ENCODE measurements at places on chromosomes 2 and 18.

DNA sequence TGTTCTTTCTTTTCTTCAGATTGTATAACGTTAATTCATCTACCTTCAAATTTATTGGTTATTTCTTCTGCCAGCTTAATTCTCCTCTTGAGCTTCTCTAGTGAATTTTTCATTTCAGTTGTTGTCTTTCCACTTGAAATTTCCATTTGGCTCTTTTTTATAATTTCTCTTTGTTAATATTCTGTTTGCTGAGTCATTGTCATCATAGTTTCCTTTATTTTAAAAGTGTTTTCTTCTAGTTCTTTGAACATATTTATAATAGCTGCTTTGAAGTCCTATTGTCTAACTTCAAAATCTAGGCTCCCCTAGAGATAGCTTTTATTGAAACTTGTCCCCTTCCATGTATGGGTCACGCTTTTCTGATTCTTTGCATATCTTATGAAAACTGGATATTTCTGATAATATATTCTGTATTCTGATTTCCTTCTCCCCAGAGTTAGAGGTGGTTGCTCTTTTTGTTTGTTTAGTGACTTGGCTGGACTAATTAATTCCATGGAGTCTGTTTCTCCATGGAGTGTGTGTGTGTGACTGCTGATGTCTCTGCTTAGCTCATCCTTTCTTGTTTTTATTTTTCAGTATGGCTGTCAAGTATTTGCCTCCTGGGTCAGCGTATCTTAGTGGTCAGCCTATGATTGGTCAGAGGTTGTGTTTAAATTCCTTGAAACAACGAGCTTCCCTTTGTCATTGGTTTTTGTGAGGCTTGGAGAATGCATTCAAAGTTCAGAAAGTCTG lies 47.6 kb downstream of the DIS3L2 start:
- no peak for DNase-seq

DNA sequence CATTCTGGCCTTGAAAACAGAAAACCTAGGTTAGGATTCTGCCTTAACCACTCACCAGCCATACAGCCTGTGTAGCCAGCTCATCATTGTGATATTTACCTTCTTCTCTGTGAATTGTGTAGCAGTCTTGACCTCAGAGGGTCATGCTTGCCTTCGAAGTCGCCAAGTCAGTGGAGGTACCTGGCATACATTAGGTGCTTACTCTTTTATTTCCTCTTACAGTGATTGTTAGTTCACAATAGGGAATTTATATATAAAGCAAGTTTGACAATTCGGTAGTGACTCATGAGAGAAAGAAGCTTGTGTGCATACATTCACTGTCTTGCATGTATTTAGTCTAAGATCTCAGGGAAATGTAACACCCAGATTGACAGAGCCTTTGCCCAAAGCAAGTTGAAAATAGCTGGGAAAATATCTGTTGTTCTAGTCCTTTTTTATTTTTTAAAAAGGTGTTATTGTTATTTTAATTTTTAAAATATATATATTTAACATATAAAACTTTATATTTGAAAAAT lies 290.6 kb downstream of the PTGR3 start:
- no peaks in the 10 kb centered on the region for H3K4me1 ChIP-seq
- no peaks in the 10 kb centered on the region for H3K27me3 ChIP-seq
- H3K36me3 ChIP-seq: peaks cover 11% of the 10 kb centered on the region
- no peak overlapping the region for H3K27ac ChIP-seq
- no peak overlapping the region for H3K4me3 ChIP-seq

DNA sequence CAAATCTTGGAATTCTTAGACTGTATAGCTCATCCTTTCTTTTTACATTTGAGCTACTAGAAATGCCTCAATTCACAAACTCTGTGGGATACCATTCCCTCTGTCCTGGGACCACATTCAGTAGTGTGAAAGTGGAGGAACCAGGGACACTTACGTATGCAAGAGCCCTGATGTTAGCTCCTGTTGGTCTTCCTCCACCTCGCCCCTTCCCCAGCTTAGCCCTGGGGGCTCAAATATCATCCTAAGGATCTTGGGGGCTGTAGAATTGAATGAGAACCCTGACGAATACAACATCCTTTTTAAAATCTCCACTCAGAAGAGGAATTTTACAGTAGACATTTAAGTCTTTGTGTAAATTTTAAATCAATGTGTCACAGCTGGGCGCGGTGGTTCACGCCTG lies 65.2 kb upstream of the RAPH1 start:
- no peaks in the 10 kb centered on the region for H3K36me3 ChIP-seq
- H3K4me1 ChIP-seq: peaks cover 31% of the 10 kb centered on the region
- H3K27ac ChIP-seq: no peak overlapping the region
- no peaks in the 10 kb centered on the region for H3K27me3 ChIP-seq
- H3K4me3 ChIP-seq: no peak overlapping the region

- H3K4me1 ChIP-seq: no peaks in the 10 kb centered on the region
- no peaks in the 10 kb centered on the region for H3K27me3 ChIP-seq
- no peak overlapping the region for H3K27ac ChIP-seq
- no peaks in the 10 kb centered on the region for H3K36me3 ChIP-seq
- peak overlapping the region; percentile 89 for H3K4me3 ChIP-seq
- no peak for DNase-seq
Observed at GRCh38 chr2:221569425-221569845, 2.7 kb downstream of the EPHA4 start.

- no peak for DNase-seq
- no peak overlapping the region for H3K27ac ChIP-seq
- H3K4me3 ChIP-seq: no peak overlapping the region
- no peaks in the 10 kb centered on the region for H3K4me1 ChIP-seq
- H3K36me3 ChIP-seq: no peaks in the 10 kb centered on the region
- H3K27me3 ChIP-seq: no peaks in the 10 kb centered on the region
Observed at GRCh38 chr2:141439524-141439923, 691.3 kb downstream of the LRP1B start.

GRCh38 chr18:63940008-63940407 lies 9.1 kb upstream of the HMSD start:
- peaks cover 5% of the 10 kb centered on the region for H3K4me1 ChIP-seq
- no peak for DNase-seq
- H3K27ac ChIP-seq: no peak overlapping the region
- H3K36me3 ChIP-seq: no peaks in the 10 kb centered on the region

- H3K27me3 ChIP-seq: no peaks in the 10 kb centered on the region
- H3K4me1 ChIP-seq: no peaks in the 10 kb centered on the region
- peak; percentile 18 for DNase-seq
- H3K36me3 ChIP-seq: peaks cover 5% of the 10 kb centered on the region
- H3K4me3 ChIP-seq: no peak overlapping the region
Observed at GRCh38 chr18:48037481-48038271, 107.2 kb upstream of the SMAD2 start.

- peaks cover 10% of the 10 kb centered on the region for H3K36me3 ChIP-seq
- H3K4me3 ChIP-seq: no peak overlapping the region
- DNase-seq: no peak
- no peaks in the 10 kb centered on the region for H3K4me1 ChIP-seq
Observed at GRCh38 chr2:3357926-3358325, 19.7 kb downstream of the EIPR1 start.

- H3K4me1 ChIP-seq: no peaks in the 10 kb centered on the region
- H3K27ac ChIP-seq: no peak overlapping the region
- no peak overlapping the region for H3K4me3 ChIP-seq
- no peak for DNase-seq
Observed at GRCh38 chr2:95056044-95056443, 30.5 kb downstream of the MAL start.

DNA sequence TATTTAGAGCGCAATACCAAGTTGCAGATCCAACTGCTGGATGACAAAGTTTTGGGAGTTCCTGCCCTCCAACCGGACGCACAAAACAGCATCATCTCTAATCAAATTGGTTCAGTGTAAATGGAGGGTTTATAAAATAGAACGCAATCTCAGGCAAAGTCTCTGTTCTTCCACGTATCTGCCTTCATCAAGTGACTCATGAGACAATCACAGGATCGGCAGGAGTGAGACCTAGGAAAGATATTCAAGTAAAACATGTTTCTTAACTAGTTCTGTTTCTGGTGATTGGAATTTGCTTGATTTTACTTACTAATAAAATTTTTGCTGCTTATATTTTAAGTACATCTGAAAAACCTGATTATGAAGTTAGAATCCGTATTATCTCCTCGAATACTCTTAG lies 7.6 kb downstream of the FZD5 start:
- no peak overlapping the region for H3K27ac ChIP-seq
- DNase-seq: no peak
- peaks cover 9% of the 10 kb centered on the region for H3K36me3 ChIP-seq
- H3K27me3 ChIP-seq: no peaks in the 10 kb centered on the region
- H3K4me1 ChIP-seq: peaks cover 4% of the 10 kb centered on the region
- no peak overlapping the region for H3K4me3 ChIP-seq

DNA sequence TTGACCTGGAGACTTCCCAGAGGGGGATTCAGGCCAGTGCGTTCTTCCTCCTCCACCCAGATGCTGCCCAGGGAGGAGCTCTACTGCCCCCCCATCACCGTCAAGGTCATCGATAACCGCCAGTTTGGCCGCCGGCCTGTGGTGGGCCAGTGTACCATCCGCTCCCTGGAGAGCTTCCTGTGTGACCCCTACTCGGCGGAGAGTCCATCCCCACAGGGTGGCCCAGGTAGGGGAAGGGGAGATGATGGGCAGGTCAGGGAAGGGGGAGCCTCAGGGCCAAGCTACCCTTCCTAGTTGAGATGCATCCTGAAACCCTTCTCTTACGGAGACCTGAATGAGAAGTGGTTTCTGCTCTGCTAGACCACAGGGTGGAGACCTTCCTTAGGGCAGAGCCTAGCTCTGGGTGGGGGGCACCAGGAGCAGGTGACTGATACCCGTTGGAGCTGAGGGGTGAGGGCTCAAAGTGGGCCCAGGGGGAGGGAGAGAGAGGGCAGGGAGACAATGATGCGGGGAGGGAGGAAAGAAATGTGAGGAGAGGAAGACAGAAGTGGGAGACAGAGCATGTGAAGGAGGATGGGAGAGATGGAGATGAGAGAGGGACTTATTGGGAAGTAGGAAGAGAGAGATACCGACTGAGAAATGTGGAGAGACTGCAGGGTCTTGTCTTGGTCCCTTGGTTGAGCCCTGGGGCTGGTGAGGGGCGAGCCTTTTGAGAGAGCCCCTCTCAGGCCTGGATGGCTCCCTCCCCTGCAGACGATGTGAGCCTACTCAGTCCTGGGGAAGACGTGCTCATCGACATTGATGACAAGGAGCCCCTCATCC lies 159.4 kb downstream of the DYSF start:
- H3K4me1 ChIP-seq: peaks cover 21% of the 10 kb centered on the region
- H3K36me3 ChIP-seq: no peaks in the 10 kb centered on the region
- DNase-seq: peak; percentile 63
- H3K27me3 ChIP-seq: no peaks in the 10 kb centered on the region
- no peak overlapping the region for H3K4me3 ChIP-seq

GRCh38 chr2:13583609-13584008 lies 866.9 kb downstream of the TRIB2 start:
- DNase-seq: no peak
- no peak overlapping the region for H3K4me3 ChIP-seq

GRCh38 chr2:197838579-197838978 lies 34.2 kb downstream of the PLCL1 start:
- peak overlapping the region; percentile 35 for H3K27ac ChIP-seq
- peak overlapping the region; percentile 17 for H3K4me3 ChIP-seq
- H3K4me1 ChIP-seq: no peaks in the 10 kb centered on the region
- H3K27me3 ChIP-seq: no peaks in the 10 kb centered on the region

DNA sequence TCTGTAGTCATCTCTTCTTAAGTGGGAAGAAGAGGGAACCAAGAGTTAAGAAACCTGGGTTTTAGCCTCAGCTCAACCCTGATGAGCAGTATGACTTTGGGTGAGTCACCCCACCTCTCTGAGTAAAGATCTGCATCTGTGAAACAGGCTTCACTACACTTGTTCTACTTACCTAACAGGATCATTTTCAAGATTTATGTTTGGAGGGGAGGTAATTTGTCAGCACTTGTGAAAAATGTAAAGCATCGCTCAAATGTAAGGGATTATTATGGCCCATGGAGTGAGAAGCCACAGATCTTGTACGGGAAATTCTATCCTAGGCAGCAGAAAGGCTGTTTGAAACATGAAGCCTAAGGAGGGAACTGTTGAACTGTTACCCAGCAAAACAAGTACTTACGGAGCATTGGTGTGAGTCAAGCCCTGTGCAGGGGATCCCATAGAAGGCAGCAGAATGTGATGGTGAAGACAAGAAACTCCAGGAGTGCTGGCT lies 160.6 kb downstream of the PRKCE start:
- H3K36me3 ChIP-seq: no peaks in the 10 kb centered on the region
- peaks cover 12% of the 10 kb centered on the region for H3K4me1 ChIP-seq
- no peaks in the 10 kb centered on the region for H3K27me3 ChIP-seq

DNA sequence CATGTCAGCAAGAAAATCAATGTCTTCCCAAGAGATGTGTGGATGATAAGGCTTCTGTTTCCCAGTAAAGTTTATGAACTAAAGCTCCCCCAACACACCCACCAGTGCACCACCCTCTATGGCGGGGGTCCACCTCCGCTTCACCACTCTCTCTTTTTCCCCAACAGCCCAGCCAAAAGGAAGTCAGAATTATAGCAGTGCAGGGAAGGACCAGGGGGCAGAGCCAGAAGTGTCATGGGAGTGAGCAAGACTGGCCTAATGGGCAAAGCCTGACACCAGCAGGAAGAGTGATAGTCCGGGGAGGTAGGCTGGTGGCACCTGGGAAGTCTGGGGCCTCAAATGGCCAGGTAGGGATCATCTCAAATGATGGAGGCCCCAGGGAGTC lies 167.7 kb downstream of the ZFP36L2 start:
- H3K4me1 ChIP-seq: no peaks in the 10 kb centered on the region
- no peaks in the 10 kb centered on the region for H3K27me3 ChIP-seq
- H3K36me3 ChIP-seq: no peaks in the 10 kb centered on the region
- no peak for DNase-seq

GRCh38 chr18:66548747-66549146 lies 55.1 kb downstream of the CDH19 start:
- H3K4me3 ChIP-seq: no peak overlapping the region
- DNase-seq: no peak
- no peaks in the 10 kb centered on the region for H3K36me3 ChIP-seq
- H3K4me1 ChIP-seq: no peaks in the 10 kb centered on the region
- H3K27ac ChIP-seq: no peak overlapping the region
- H3K27me3 ChIP-seq: no peaks in the 10 kb centered on the region

DNA sequence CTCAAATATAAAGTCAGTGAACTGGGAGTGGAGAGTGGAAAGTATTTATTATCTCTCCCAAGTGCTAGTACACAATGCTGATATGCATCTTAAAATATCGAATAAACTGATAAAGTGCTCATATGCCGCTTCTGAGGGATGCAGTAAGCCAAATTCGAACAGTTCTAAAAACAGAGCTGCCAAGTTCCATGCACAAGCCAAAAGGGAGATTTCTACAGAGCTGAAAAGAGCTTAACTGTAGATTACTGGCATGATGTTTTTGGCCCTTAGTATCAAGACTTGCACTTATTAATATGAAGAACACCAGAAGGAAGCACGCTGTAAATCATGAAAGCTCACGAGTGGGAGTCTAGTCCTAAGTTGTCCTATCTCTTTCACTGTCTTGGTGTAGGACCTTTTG lies 7.9 kb downstream of the TMEFF2 start:
- no peak overlapping the region for H3K4me3 ChIP-seq
- H3K27me3 ChIP-seq: no peaks in the 10 kb centered on the region
- no peak overlapping the region for H3K27ac ChIP-seq

DNA sequence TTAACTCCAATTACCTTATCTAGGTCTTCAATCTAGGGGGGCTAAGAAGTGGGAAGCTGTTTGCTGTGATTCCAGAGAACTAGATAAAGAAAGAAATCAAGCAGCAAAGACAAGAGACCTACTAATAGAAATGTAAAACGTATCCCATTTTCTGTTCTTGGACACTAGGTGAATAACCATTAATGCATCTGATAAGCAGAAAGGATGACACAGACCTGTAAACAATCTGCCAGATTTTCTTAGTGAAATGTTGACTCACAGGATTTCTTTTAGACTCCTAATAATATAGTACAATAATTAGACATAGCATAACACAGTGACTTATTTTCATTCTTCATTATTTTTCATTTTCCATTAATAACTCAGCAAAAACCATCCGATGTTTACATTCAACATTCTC lies 1.3 kb downstream of the WDR35 start:
- DNase-seq: no peak
- H3K36me3 ChIP-seq: no peaks in the 10 kb centered on the region
- H3K4me1 ChIP-seq: peaks cover 15% of the 10 kb centered on the region
- H3K4me3 ChIP-seq: no peak overlapping the region
- H3K27me3 ChIP-seq: no peaks in the 10 kb centered on the region
- H3K27ac ChIP-seq: no peak overlapping the region
